ENCODE measurements at places on chromosomes 13 and 19. TPM values are rescaled to one million over a fixed set of nuclear protein-coding genes. Genes with fewer than 3 reads are reported as not detected.
A peak's percentile ranks its signal among the peaks of the same experiment; 100 is the strongest.

Gene PLK5
- total RNA-seq = 0.23 TPM

Gene CYP4F11
- not detected for total RNA-seq

Gene QPCTL
- total RNA-seq = 23.0 TPM

Gene GAPDHS
- total RNA-seq = not detected

DNA sequence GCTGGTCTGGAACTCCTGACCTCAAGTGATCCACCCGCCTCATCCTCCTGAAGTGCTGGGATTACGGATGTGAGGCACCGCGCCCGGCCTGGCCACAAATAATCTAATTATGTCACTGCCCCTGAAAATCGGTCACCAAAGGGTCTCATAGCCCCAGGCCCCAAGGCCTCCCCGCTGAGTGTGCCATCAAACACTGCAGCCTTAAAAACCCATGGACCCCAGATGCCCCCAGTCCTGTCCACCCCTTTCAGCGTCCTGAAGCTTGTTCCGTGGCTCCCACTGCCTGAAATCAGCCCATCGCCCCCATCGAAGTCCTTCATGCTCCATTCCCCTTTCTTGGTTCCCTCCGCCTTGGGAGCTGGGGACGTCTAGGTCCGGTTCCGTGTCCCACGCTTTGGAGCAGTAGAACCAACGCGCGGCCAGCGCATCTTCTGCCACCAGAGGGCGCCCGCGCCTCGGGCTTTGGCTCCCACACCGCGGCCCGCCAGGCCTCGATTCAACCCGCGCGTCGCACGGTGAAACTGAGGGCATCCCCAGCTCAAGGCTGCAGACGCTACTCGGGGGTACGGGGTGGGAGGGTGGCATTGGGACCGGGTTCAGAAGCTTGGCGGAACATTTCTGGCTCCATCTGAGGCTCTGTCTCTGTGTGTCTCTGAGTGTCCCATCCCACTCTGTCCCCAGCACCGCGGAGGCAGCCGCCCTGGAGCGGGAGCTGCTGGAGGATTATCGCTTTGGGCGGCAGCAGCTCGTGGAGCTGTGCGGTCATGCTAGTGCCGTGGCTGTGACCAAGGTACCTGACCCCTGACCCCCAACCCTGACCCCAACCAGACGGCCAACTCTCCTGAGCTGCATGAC, 3.5 kb downstream of the YJEFN3 start:
- 0 out of 2 replicates have a peak, but pooled peaks cover 3% of the 10 kb centered on the region for H3K27me3 ChIP-seq
- no peak overlapping the region for H3K4me3 ChIP-seq
- no peaks in the 10 kb centered on the region for H3K4me1 ChIP-seq
- H3K36me3 ChIP-seq = no peaks in the 10 kb centered on the region

DNA sequence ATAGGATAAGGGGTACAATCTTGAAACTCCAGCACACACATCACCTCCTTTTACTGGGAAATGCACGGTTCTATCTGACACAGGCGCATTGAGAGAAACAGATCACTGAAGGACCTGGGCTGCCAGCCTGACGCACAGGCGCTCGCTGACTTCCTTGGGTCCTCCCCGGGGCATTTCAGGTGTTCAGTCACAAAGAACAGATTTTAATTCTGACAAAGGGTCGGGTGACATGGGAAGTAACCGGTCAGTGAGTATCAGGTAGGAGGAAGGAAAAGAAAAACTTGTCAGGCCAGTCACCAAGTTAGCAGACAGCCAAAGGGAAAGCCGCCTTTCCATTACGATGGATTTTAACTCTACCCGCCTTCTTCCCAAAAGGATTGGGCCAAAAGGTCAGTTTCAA, 39.6 kb downstream of the INSR start:
- no peaks in the 10 kb centered on the region for H3K36me3 ChIP-seq
- H3K4me3 ChIP-seq = no peak overlapping the region
- DNase-seq = peak; percentile 32
- H3K27ac ChIP-seq = 0 out of 2 replicates have a peak overlapping the region, but pooled peaks have one; percentile 70
- H3K4me1 ChIP-seq = no peaks in the 10 kb centered on the region

DNA sequence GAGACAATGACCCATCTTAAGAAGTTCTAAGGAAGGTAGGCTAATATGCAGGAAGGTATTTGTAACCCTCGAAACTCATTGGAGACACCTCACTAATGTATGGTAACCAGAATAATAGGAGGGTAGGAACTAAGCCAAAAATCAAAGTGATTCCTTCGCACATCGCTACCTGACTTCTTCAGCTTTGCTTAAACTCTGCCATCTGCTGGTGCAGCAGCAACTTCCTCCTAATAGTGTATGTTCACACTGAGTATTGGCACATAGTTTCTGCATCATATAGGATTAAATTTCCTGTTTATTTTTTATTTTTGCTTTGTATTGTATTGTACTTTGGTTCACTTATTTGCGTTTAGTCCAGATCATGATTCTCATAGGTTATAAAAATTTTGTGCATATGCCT, 676.2 kb downstream of the GPC5 start:
- H3K27me3 ChIP-seq = no peaks in the 10 kb centered on the region
- peak; percentile 65 for DNase-seq
- no peaks in the 10 kb centered on the region for H3K36me3 ChIP-seq
- H3K27ac ChIP-seq = no peak overlapping the region
- 0 out of 2 replicates have a peak, but pooled peaks cover 4% of the 10 kb centered on the region for H3K4me1 ChIP-seq

GRCh38 chr19:20060282-20060681, 17.5 kb upstream of the ZNF90 start:
- no peak overlapping the region for H3K27ac ChIP-seq
- H3K4me3 ChIP-seq = no peak overlapping the region
- no peaks in the 10 kb centered on the region for H3K36me3 ChIP-seq
- H3K4me1 ChIP-seq = peaks cover 7% of the 10 kb centered on the region
- no peak for DNase-seq
- H3K27me3 ChIP-seq = no peaks in the 10 kb centered on the region

- H3K27ac ChIP-seq = peak overlapping the region; percentile 32
- H3K27me3 ChIP-seq = no peaks in the 10 kb centered on the region
- peaks cover 10% of the 10 kb centered on the region for H3K4me1 ChIP-seq
- peak; percentile 34 for DNase-seq
- no peak overlapping the region for H3K4me3 ChIP-seq
- H3K36me3 ChIP-seq = no peaks in the 10 kb centered on the region
Observed at GRCh38 chr19:5131506-5132205, 162.7 kb downstream of the KDM4B start.

GRCh38 chr13:19185086-19185864, 3.7 kb upstream of the TUBA3C start:
- no peaks in the 10 kb centered on the region for H3K36me3 ChIP-seq
- DNase-seq = no peak
- no peak overlapping the region for H3K27ac ChIP-seq
- no peaks in the 10 kb centered on the region for H3K4me1 ChIP-seq
- H3K4me3 ChIP-seq = no peak overlapping the region

DNA sequence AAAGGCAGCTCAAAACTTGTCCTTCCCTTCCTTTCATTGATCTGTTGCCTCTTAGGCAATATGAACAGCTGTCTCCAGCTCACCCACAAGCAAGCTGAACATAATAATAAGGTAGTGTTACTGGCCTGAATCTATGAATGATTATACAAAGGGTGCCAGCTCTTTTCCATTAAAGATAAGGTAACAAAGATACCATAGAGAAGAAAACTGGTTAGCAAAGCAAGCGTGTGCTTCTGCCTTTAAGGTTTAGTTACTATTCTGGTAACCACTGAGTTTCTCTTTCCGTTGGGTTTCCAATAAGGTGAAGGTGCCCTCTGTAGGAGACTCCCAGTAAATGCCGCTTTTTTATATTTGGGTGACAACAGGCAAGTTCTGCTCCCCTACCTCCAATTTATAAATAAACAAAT, 12.1 kb upstream of the DACH1 start:
- no peaks in the 10 kb centered on the region for H3K27me3 ChIP-seq
- no peaks in the 10 kb centered on the region for H3K36me3 ChIP-seq
- no peak overlapping the region for H3K27ac ChIP-seq
- no peak overlapping the region for H3K4me3 ChIP-seq
- peak; percentile 81 for DNase-seq

DNA sequence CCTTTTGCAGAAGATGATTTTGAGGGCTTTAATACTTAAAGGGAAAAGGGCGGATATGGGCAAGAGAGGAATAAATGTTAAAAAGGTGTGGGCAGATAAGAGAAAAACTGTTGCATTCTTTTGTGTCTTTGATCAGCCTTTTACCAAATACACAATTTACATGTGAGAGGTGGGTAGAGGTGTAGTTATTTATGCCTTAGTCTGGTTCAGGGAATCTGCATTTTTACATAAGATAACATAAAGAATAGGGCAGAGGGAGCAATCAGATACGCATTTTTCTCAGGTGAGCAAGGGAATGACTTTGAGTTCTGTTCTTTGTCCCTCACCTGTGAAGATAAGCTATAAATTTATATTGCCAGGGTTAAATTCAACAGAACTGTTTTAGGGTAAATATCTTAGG, 708.4 kb upstream of the SLITRK1 start:
- no peaks in the 10 kb centered on the region for H3K27me3 ChIP-seq
- no peaks in the 10 kb centered on the region for H3K36me3 ChIP-seq
- H3K4me3 ChIP-seq = 0 out of 2 replicates have a peak overlapping the region, but pooled peaks have one; percentile 19
- DNase-seq = peak; percentile 32
- peaks cover 31% of the 10 kb centered on the region for H3K4me1 ChIP-seq
- H3K27ac ChIP-seq = 0 out of 2 replicates have a peak overlapping the region, but pooled peaks have one; percentile 12

GRCh38 chr19:56664511-56664910, 7.0 kb downstream of the ZNF835 start:
- H3K36me3 ChIP-seq = no peaks in the 10 kb centered on the region
- no peaks in the 10 kb centered on the region for H3K4me1 ChIP-seq
- H3K4me3 ChIP-seq = no peak overlapping the region
- no peak overlapping the region for H3K27ac ChIP-seq
- DNase-seq = no peak

GRCh38 chr13:94708031-94708859, 4.1 kb downstream of the SOX21 start:
- peaks cover 42% of the 10 kb centered on the region for H3K4me1 ChIP-seq
- peak overlapping the region; percentile 86 for H3K27ac ChIP-seq
- peak overlapping the region; percentile 61 for H3K4me3 ChIP-seq
- peak; percentile 87 for DNase-seq
- H3K27me3 ChIP-seq = peaks cover 79% of the 10 kb centered on the region
- H3K36me3 ChIP-seq = no peaks in the 10 kb centered on the region

DNA sequence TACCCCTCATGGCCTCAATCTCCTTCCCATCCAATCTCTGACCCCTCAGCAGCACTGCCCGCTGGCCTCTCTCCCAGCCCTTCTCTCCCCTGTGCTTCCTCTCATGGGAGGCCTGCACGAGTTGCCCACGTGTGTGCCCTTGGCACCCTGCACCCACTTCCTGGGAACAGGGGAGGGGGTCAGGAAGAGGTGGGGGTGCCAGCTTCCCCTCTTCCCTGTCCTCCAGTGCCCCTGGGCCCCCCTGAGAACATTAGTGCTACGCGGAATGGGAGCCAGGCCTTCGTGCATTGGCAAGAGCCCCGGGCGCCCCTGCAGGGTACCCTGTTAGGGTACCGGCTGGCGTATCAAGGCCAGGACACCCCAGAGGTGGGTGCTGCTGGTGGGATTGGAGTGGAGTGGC, 19.2 kb downstream of the AXL start:
- H3K4me3 ChIP-seq = no peak overlapping the region
- DNase-seq = no peak
- H3K4me1 ChIP-seq = no peaks in the 10 kb centered on the region
- no peaks in the 10 kb centered on the region for H3K27me3 ChIP-seq

GRCh38 chr13:75687150-75687763, 51.1 kb downstream of the LMO7 start:
- peak; percentile 75 for DNase-seq
- peaks cover 18% of the 10 kb centered on the region for H3K4me1 ChIP-seq
- H3K27ac ChIP-seq = no peak overlapping the region
- no peaks in the 10 kb centered on the region for H3K36me3 ChIP-seq
- no peak overlapping the region for H3K4me3 ChIP-seq

GRCh38 chr13:108669381-108669780, 40.0 kb downstream of the MYO16 start:
- no peak overlapping the region for H3K27ac ChIP-seq
- no peaks in the 10 kb centered on the region for H3K4me1 ChIP-seq
- H3K27me3 ChIP-seq = no peaks in the 10 kb centered on the region
- peak; percentile 45 for DNase-seq
- no peak overlapping the region for H3K4me3 ChIP-seq

- no peak overlapping the region for H3K4me3 ChIP-seq
- H3K36me3 ChIP-seq = peaks cover 8% of the 10 kb centered on the region
- no peaks in the 10 kb centered on the region for H3K4me1 ChIP-seq
- H3K27ac ChIP-seq = no peak overlapping the region
- DNase-seq = no peak
Observed at GRCh38 chr13:112861876-112862615, 107.0 kb upstream of the MCF2L start.

GRCh38 chr13:97471711-97472110, 37.7 kb downstream of the RAP2A start:
- H3K27ac ChIP-seq = no peak overlapping the region
- no peaks in the 10 kb centered on the region for H3K27me3 ChIP-seq
- H3K36me3 ChIP-seq = no peaks in the 10 kb centered on the region
- H3K4me1 ChIP-seq = no peaks in the 10 kb centered on the region
- H3K4me3 ChIP-seq = no peak overlapping the region
- no peak for DNase-seq

GRCh38 chr13:59588717-59589067, 575.0 kb downstream of the DIAPH3 start:
- H3K4me3 ChIP-seq = no peak overlapping the region
- DNase-seq = no peak
- H3K27ac ChIP-seq = no peak overlapping the region

DNA sequence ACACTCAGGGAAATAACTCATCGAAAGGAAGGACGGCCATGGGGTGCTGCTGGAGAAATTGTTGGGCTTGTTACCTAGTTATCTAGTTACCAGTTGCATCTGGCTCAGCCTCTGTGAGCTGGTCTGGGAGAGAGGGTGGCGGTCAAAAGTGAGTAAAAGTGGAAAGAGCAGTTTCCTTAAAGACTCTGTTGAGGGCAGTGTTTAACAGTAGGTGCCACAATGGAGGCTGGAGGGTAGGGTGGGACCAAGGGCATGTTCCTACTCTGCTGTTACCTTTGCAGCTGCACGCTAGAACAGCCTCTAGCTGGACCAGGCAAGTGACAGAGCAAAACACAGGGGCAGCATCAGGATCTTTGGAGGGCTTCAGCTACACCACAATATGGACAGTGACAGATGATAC, 228.8 kb upstream of the STARD13 start:
- DNase-seq = peak; percentile 68
- H3K27me3 ChIP-seq = no peaks in the 10 kb centered on the region
- peaks cover 11% of the 10 kb centered on the region for H3K4me1 ChIP-seq
- no peak overlapping the region for H3K27ac ChIP-seq
- no peaks in the 10 kb centered on the region for H3K36me3 ChIP-seq

DNA sequence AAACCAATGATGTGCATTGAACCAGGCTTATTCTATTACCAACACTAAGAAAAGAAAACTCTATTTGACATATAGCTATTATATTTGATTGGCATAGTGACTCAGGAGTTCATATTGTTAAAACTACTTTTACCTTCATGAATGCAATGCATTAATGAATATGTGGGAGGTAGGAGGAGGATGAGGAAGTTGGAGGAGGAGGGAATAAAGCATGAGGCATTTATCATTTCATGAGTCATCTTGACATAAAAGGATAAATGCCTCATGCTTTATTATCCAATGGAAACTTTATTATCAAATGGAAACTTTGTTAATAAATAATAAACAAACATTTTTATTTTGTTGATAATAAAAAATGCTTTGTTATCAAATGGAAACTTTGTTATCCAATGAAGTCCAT, 116.5 kb downstream of the SPRY2 start:
- DNase-seq = no peak
- no peaks in the 10 kb centered on the region for H3K4me1 ChIP-seq
- H3K27ac ChIP-seq = no peak overlapping the region
- H3K4me3 ChIP-seq = no peak overlapping the region

- no peaks in the 10 kb centered on the region for H3K27me3 ChIP-seq
- peaks cover 17% of the 10 kb centered on the region for H3K4me1 ChIP-seq
- peak; percentile 51 for DNase-seq
- H3K36me3 ChIP-seq = no peaks in the 10 kb centered on the region
- no peak overlapping the region for H3K4me3 ChIP-seq
- H3K27ac ChIP-seq = no peak overlapping the region
Observed at GRCh38 chr19:40280608-40281221, 4.4 kb downstream of the AKT2 start.

All from GM23338 (cell line).